ENCODE measurements at places on chromosomes 16 and 17.

- DNase-seq = peak; percentile 57
These were observed 708 bp upstream of the NFAT5 start for GRCh38 chr16:69564845-69565670.

GRCh38 chr17:64772845-64773299 is 110.8 kb upstream of the SMURF2 start:
- no peak for DNase-seq

- DNase-seq = peak; percentile 51
These were observed 9.5 kb upstream of the UNK start for GRCh38 chr17:75774991-75775668.

DNA sequence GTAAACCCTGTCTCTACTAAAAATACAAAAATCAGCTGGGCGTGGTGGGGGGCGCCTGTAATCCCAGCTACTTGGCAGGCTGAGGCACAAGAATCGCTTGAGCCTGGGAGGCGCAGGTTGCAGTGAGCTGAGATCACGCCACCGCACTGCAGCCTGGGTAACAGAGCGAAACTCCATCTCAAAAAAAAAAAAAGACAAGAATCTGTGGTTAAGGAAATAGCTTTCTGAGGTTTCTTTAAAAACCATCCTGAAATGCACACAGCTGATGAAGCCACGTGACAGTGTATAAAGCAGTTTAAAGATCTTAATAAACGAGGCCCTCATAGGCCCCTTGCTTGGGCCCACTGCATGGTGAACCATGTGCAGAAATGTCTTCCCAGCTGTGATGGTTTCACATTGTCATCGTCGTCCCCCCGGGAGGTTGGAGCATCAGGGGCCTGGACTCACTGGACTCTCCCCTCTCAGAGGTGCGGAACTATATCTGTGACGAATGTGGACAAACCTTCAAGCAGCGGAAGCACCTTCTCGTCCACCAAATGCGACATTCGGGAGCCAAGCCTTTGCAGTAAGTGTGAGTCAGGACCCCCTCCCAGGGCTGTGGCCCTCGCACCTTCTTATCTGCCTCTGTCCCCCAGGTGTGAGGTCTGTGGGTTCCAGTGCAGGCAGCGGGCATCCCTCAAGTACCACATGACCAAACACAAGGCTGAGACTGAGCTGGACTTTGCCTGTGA is 16.2 kb downstream of the ZNF276 start:
- DNase-seq = no peak

- DNase-seq = peak; percentile 65
These were observed at the start of gene PLLP for GRCh38 chr16:57284209-57284951. PLLP (minus strand) TSS chr16:57284672; CDS start chr16:57284540, 132 bp downstream.

GRCh38 chr17:559551-560431 is 154.8 kb downstream of the VPS53 start:
- peak; percentile 13 for DNase-seq

DNA sequence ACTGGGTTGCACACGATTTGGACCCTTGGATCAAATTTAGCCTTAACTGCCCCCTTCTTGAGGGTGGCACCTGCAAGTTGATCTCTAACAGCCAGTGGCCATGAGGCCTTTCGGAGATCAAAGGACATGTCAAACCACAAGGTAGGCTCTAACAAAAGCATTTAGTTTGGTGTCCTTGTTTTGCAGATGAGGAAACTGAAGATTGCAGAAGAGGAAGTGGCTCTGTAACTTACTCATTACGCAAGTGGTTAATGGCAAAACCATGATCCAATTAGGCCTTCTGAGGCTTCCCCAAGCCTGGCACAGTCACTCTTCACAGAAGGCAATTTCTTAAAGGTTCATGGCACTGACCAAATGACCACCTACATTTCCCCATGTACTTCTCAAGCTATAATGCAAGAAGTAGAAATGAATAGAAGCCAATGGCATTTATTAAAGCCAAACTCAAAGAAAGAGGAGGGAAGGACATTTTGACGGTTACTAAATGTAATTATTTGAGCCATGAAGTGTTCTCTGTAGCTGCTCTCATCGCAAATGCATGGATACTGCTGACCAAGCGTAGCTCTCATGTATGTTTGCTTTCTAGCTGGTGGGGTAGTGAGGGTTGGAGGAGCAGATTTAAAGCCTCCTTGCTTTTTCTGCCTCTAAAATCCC is 32.8 kb upstream of the ABCC12 start:
- DNase-seq = no peak

DNA sequence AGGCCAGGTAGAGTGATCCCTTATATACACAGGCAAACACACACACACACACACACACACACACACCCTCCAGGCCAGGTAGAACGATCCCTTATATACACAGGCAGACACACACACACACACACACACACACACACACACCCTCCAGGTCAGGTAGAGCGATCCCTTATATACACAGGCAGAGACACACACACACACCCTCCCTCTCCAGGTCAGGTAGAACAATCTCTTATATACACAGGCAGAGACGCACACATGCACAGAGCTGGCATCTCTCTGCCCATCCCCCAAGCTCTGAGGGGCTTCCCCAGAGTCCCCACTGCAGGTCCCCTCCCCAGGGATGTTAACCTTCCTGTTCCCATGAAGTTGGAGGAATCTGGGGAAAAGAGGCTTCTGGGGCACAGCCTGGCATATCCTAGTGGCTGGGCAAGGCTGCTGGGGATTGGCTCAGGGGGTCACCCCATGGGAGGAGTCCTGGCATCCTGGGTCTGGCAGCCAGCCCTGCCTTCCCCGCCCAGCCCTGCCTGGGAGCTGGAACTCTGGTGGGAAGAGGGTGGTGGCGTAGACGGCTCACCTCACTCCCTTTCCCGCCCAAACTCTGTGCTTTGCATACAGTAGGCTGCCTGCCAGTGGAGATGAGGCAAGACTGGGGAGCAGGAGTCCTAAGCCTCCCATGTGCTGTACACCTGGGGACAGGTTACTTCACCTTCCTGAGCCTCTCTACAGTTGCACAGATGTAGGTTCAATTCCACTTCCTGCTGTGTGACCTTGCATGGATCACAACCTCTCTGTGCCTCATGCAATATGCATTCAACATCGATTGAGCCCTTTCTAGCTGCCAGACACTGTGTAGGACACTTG is 41.8 kb downstream of the TEKT5 start:
- DNase-seq = no peak

DNA sequence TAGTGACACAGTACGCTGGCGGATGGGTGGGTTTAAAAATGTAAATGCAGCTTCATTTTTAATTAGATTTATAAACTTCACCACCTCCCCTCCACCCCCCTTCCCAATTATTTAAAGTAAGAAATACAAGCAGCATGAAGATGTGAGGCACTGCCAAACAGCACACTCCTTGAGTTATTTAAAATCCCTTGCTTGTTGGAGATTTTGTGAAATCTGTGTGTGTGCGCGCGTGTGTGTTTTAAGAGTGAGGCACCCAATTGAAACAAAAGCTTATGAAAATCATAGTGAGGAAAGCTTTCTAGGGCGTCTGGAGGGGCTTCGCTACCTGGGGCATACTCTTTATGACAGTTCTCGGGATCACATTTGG is 219.6 kb upstream of the IRX3 start:
- no peak for DNase-seq

- DNase-seq = no peak
These were observed 17.2 kb downstream of the TXNDC11 start for GRCh38 chr16:11725457-11725856.

GRCh38 chr17:17513626-17514025 is 17.4 kb upstream of the RASD1 start:
- no peak for DNase-seq

- DNase-seq = no peak
These were observed 77.5 kb downstream of the MRTFB start for GRCh38 chr16:14148569-14148968.

DNA sequence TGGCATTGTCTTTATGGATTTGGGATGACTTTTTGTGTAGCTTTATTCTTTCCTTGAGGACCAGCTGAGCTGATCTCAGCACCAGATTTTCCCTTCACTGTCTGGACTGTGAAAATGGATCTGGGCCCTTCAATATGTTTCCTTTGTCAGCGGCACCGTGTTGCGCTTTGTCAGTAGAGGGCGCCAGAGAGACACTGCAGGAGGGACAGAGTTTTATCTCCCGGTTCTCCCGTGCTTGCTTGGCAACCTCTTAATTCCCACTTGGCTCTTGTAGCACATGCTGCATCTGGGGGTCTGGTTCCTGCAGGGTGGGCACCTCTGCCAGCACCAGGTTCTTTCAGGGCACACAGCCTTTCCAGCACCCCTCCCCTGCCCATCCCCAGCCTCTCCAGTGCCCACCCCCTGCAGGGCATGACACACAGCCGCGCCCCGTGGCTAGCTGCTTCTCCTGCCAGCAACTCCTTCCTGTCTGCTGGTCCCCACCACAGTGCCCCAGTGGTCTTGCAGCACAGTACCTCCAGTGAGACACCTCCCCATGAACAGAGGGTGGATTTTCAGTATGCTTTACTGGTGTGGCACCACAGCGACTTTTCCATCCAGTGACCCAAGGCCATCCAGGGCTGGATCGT is 19.6 kb downstream of the OR1D5 start:
- DNase-seq = peak; percentile 19

GRCh38 chr17:63316100-63316499 is 130.0 kb downstream of the CYB561 start:
- DNase-seq = no peak

GRCh38 chr17:76261421-76262215 is 3.5 kb upstream of the UBALD2 start:
- DNase-seq = no peak

GRCh38 chr16:50373345-50373701 is 4.5 kb upstream of the BRD7 start:
- no peak for DNase-seq

GRCh38 chr16:47646914-47647313 is 185.8 kb downstream of the PHKB start:
- DNase-seq = no peak

GRCh38 chr17:38731526-38732294 is 1.6 kb downstream of the CISD3 start:
- DNase-seq = no peak

DNA sequence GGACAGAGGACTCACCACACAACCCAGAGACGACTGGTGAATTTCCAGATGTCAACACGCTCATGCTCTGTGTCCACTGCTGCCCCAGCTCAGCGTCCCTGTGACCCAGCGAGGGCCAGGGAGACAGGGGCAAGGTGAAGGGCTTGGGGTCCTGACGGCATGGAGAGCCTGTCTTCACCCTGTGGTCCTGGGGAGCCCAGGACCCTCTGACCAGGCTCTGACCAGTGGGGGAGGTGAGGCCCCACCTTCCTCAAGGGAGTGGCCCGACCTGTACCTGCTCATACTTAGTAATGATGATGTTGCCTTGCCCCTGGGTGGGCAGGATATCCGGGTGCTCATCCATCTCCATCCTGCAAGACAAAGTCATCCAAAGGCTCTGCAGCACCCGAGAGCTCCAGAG is 39.8 kb downstream of the TNFRSF13B start:
- no peak for DNase-seq

- no peak for DNase-seq
These were observed 17.8 kb downstream of the SERPINF1 start for GRCh38 chr17:1779571-1780131.

DNA sequence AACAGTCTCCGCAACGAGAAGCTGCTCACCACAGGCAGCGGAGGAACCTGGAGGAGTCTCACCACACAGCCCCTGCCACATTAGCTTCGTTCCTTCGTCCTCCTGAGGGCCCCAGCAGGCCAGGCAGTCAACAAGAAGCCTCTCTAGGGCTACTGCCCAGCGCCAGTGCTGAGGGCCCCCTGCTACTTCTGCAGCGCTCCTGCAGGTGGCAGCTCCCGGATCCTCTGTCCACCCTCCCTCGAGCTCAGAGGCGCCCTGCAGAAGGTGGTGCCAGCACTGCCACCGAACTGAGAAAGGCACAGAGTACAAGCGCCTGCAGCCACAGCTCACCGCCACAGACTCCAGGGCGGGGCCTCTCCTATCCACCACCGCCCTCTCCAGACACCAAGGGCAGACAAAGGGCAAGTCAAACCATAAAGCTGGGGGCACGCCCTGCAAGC is 27.3 kb downstream of the KDM8 start:
- DNase-seq = peak; percentile 51

- DNase-seq = no peak
These were observed 184.4 kb upstream of the CDH11 start for GRCh38 chr16:65306300-65306699.

DNA sequence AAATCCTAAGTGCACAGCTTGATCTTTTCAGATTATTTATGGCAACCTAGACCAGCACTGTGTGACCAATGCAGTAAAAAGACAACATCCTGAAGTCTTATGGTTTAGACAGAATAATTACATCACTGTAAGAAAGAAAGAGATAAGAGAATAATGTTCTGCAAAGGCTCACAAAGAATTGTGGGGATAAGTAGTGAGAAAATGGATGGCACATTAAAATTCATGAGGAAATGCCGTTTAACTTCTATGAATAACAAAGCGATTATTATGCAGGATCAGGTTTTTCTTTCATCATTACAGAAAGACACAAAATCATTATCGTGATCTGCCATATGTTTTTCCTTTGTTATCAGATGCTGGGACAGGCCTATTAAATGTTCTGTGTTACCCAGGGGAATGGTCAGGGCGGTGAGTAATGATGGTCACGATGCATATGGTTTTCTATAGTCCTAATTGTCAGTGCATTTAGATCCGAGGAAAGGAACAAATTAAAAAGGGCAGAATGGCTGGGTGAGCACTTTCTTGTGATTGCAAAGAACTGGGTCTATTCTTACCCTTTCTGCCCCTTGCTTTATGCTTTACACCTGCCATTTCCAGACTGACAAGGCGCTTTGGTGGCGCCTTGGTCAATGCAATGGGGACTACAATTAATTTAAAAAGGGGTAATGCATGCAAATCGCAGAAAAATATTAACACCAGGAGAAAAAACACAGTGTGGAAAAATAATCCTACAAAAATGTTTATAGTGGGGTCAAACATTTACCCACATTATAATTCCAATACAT is 18.1 kb upstream of the DHX40 start:
- peak; percentile 60 for DNase-seq

DNA sequence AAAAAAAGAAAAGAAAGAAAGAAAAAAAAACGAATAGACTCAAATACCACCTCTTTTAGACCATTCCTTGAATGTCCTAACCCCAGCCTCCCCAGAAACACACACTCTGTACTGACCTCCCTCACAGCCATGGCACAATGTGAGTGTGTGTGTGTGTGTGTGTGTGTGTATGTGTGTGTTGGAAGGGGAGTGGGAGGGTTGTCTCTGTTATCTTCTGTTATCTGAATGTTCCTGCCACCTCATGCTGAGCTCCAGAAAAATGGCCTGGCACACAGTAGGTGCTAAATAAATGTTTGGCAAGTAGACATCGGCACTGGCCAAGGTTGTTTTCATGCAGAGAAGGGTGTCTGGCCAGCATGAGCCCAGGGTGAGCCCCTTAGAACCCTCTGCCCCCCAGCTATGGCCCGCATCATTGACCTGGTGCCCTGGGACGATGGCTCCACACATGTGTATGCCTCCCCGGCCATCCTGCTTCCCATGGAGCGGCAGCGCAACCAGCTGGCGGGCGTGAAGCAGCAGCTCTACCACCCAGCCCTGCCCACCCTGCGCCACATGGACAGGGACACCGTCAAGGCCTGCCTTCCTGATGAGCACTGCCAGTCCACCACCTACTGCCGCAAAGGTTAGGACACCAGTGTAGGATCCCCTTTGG is 6.6 kb upstream of the CNGB1 start:
- peak; percentile 20 for DNase-seq

- DNase-seq = no peak
These were observed 19.2 kb downstream of the TMEM114 start for GRCh38 chr16:8571061-8571596.

All from erythroblast (primary cell).